T-cell (primary cell): ENCODE measurements at places on chromosomes 7 and 10.

- no peak for DNase-seq
These were observed 153.7 kb downstream of the DNAJB9 start for GRCh38 chr7:108723381-108723814.

DNA sequence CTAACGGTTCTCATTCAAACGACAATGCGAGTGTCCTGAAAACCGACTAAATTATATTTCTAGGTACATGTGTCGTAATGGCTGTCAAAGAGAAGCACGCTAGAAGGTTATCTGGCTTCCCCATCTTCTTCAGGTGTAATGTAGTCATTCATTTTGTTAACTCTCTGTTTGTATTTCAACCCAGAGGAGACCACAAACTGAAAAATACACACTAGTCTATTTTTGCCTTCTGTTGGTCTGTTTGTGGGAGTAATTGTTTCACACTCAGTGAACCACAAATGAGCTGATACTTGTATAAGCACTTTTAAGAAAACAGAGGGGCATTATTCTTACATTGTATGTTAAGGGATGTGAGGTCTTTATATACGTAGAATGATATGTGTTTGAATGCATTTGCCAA is 305.9 kb downstream of the GATA3 start:
- DNase-seq, result no peak

DNA sequence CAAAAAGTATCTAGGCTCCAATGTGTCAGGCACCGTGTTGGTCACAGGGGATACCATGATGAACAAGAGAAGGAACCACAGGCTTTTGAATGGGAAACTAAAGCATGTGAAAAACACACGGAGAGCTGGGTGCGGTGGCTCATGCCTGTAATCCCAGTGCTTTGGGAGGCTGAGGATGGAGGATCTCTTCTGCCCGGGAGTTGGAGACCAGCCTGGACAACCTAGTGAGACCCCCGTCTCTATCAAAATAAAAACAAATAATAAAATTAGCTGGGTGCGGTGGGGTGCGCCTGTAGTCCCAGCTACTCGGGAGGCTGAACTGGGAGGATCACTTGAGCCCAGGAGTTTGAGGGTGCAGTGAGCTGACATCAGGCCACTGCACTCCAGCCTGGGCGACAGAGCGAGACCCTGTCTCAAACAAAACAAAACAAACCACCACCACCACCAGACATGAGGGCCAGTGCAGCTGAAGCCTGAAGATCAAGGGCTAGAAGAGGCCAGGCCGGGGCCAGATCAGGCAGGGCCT is 611 bp upstream of the COPS6 start:
- no peak for DNase-seq

DNA sequence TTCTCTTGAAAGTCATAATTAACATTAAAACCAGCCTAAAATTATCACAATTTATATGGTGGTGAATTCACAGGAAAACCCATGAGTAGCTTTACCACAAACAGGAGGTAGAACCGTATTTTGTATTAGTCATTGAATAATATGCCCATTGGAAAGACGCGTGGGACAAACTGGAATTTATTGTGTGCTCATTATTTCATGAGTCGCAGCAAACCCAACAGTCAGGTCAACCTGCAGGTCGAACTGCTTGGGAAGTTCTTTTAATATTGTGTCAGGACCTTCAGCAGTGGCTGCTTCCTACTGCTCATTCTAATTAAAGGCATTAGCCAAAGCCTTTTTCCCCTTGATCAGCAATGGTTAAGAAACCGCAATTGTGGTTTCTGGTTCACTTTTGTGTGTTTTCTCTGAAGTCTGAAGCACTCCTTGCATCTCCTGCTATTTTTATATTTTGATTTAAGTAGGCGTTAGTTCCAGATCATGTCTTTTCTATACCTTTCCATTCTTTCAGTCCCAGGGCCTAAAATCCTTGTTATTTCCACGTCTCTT is 100.1 kb downstream of the RAB11FIP2 start:
- no peak for DNase-seq

GRCh38 chr7:151680810-151681209 is 161.1 kb upstream of the RHEB start:
- DNase-seq, result no peak

- peak; percentile 0 for DNase-seq
These were observed 66.2 kb upstream of the ARID5B start for GRCh38 chr10:61835069-61835945.

DNA sequence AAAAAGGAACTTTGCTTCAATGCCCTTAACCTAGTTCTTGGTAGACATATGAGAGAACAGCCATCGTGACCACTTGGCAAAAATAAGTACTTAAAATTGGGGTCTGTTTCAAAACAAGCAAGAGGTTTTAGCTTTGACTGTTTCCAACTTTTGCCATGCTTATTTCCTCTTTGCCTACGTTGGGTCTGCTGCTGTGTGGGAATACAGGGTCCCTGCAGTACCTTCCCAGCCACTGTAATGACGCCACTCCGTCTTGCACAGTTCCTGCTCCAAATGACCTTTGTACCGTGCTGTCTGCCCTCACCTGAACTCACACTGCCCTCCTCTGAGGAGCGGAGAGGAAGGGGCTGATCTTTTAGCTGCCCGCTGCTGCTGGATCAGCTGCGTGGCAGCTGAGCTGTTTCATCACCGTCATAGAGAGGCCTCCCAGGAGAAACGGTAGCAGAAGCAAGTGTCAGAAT is 133.1 kb downstream of the MAPK8 start:
- no peak for DNase-seq

GRCh38 chr7:16734148-16734726 is 19.3 kb upstream of the TSPAN13 start:
- DNase-seq, result no peak

GRCh38 chr10:105358911-105359310 is 717.8 kb downstream of the SORCS3 start:
- DNase-seq, result no peak

- DNase-seq, result no peak
These were observed 54.2 kb upstream of the CAMK2B start for GRCh38 chr7:44379366-44380188.

- no peak for DNase-seq
These were observed 2.7 kb downstream of the PROSER2 start for GRCh38 chr10:11825796-11826414.

- no peak for DNase-seq
These were observed 4.4 kb downstream of the GATAD1 start for GRCh38 chr7:92451645-92452044.

DNA sequence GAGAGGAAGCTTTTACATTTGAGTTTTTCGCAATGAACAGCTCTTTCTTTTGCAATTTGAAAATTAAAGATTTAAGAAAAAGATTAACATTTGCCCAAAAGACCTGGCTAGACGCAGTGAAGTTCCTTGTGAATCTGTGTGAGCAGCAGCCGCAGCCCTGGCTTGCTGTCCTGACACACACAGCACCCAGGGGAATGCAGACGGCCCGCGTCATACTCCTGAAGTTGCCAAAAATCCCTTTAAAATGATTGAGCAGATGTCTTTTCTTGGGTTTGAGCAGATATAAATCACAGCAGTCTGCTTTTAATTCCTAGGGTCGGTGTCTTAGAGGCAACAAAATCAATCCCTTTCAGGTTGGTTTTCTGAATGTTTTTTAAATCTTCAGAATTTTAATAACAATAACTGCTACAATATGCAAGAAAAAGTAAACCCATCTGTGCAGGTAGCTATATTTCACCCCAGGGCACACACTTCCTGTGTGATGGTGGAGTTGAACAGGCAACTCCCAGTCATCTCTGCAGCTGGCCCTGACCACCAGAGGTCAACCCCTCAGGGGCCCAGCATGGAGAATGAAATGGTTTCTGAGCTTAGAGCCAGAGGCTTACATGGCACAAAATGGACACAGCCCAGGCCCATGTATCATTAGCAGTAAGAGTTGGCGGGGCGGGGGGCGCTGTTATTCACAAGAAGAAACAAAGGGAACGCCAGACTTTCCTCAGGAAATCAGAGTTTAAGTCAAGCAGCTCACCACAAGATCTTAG is 32.2 kb upstream of the TRIL start:
- DNase-seq, result no peak

DNA sequence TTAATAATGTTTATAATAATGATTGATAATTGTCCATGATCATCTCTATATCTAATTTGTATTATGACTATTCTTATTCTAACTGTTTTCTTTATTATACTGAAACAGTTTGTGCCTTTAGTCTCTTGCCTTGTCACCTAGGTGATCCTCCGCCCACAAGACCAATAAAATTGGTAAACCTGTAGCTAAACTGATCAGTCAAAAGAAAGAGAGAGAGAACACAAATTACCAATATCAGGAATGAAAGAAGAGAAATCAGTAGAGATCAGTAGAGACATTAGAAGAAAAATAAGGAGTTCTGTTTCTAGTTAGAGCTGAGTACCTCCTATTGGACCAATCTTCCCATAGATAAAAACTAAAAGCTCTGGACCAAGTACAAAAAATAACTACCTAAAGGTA is 6.1 kb upstream of the COA1 start:
- DNase-seq, result no peak

- DNase-seq, result no peak
These were observed 71.4 kb upstream of the DYNC1I1 start for GRCh38 chr7:95700917-95701316.

GRCh38 chr10:6737080-6737641 is 157.1 kb upstream of the PRKCQ start:
- no peak for DNase-seq

DNA sequence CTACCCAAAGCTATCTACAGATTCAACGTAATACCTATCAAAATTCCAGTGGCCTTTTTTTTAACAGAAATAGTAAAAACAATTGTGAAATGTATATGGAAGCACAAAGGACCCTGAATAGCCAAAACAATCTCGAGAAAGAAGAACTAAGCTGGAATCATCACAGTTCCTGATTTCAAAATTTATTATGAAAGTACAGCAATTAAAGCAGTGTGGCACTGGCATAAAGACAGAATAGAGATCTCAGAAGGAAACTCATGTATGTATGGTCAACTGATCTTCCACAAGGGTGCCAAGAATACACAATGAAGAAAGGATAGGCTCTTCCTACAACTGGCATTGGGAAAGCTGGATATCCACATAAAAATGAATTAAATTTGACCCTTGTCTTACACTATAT is 23.2 kb downstream of the PNLIPRP3 start:
- no peak for DNase-seq

GRCh38 chr7:4801839-4802231 is 26.4 kb downstream of the AP5Z1 start:
- DNase-seq, result no peak

DNA sequence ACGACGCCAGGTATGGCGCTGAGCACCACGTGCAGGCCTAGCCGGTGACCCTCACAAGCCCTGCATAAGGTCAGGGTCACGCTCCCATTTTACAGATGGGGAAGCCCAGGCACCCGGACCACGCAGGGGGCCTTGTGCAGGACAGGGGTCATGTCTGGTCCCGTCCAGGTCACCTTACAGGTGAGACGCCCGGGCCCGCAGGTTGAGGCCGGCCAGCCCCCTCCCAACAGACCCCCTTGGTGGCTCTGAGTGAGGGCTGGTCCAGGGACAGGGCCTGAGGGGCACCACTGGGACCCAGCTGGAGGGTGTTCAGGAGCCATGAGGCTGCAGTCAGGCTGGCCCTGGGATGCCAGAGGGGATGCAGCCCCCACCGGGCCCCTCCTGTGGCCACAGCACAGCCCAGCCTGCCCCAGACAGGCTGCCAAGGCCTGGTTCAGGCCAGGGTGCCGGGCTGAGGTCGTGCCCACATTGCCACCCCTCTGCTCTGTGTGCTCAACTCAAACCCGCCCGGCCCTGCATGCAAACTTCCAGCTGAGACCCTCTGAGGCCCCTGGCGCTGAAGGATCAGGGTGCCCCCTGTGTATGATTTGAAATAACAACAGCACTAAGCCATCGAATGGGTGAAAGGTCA is 69.0 kb downstream of the PWWP2B start:
- no peak for DNase-seq

DNA sequence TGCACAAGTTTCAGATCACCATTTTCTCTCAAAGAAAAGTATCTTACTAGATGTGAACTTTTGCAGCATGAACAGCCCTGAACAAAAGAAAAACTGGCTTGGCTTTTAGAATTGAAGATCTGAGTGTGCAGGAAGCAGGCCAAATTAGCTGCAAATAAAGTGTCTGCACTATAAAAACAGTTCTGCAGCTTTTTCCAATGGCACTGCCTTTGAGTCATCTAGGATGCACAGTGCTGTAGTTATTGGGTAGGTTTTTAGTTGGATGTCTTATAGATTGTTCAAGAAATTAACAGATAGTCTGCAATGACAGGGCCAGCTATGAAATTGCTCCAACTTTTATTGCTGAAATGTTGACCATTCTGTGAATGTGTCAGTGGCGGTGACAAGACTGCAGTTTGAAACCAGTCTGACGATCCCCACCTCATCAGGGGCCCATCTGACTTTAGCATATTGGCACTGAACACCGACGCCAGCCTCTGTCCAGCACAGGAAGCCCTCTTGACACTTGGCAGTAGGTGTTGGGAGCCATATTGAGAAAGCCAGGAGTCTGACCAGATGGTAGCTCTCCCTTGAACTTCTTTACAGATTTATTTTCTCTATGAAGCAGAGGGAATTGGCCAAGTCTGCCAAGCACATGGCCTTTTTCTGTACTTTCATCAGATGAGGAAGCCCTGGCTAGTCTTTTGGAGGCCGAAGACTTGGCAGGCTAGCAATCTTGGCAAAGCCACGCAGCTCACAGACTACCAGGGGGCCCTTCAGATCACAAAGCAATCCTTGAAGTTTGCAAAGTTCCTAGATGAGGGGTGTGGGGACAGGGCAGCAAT is 490.6 kb downstream of the NEBL start:
- no peak for DNase-seq
